Common myeloid progenitor, CD34-positive (primary cell): ENCODE measurements at places on chromosomes 2 and 18.

- no peak for DNase-seq
These were observed 13.1 kb upstream of the PLEK start for GRCh38 chr2:68351997-68352396.

- DNase-seq, result no peak
These were observed 153.4 kb downstream of the MBP start for GRCh38 chr18:76979111-76979751.

GRCh38 chr2:47309472-47309951 lies 93.4 kb upstream of the MSH2 start:
- no peak for DNase-seq

DNA sequence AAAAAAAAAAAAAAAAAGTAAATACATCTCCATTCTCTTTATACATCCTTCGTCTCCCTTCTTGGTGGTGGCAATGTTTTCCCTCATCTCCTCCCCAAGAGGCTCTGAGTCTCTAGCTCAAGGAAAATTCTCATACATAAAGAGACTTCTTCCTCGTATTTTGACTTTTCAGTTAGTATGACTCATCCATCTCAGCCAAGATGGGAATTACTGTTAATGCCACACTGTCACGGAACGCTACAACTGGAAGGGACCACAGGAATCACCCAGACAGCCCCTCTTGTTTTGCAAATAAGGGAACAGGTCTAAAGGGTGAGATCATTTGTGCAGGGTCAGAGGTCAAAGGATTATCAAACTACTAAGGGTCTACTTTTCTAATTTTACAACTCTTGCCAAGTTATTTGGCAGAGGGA lies 19.5 kb downstream of the NFE2L2 start:
- DNase-seq, result peak; percentile 63

GRCh38 chr18:79781331-79781941 lies 16.3 kb upstream of the KCNG2 start:
- DNase-seq, result no peak

GRCh38 chr18:45761512-45762114 lies 37.6 kb downstream of the SLC14A1 start:
- DNase-seq, result peak; percentile 79

- no peak for DNase-seq
These were observed 47.6 kb upstream of the STON1 start for GRCh38 chr2:48482313-48482712.

- DNase-seq, result no peak
These were observed 208.9 kb upstream of the BOD1L2 start for GRCh38 chr18:56937874-56938430.

DNA sequence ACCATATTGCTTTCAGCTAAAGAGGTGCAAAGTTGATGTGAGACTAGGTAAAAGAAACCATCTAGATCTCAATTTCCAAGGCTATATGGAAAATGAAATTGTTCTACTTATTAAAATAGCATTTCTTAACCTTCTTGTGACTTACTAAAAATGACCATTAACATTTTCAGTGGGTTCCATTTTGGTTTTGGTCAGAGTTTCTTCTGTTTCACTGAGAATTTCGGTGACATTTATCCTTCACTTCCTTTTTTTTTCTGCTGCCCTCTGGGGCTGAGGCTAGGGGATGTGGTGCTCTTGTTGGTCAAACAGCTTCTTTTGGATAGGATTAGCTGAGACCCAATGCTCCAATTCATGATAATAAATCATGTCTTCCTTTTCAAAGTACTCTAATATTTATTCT lies 44.3 kb upstream of the REL start:
- DNase-seq, result no peak

- no peak for DNase-seq
These were observed 642.7 kb downstream of the ARHGAP15 start for GRCh38 chr2:143771939-143772338.

DNA sequence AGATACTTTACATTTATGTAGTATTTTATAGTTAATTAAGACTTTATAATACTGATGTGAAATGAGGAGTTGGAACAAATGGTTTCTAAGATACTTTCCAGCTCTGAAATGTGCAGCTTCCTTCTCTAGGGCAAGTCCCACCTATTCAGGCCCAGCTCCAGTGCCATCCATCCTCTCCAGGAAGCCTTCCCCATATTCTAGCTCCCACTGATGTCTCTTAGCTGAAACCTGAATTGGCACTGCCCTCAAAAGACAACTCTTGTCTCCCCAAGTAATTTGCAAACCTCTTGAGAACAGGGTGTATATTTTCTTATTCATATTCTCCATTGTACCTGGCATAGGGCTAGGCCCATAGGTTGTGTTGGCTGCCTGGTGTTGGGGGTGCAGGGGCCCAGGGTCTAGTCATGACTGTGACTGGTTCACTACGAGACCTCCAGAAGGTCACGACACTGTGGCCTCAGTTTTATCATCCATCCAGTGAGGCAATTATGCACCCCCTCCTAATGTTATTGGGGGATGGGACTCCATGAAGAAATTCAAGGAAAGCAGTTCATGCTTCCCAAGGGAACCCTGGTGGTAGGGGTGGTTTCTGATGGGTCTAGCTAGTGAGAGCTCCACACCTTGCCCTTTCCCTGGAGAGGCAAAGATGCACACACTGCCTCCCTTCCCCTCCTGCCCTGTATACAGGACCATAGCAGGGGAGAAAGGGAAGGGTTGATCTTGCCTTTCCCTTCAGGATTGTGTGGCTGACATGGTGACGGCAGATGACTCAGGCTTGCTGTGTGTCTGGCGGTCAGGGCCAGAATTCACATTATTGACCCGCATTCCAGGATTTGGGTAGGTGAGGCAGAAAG lies 2.8 kb downstream of the WDR54 start:
- DNase-seq, result no peak

DNA sequence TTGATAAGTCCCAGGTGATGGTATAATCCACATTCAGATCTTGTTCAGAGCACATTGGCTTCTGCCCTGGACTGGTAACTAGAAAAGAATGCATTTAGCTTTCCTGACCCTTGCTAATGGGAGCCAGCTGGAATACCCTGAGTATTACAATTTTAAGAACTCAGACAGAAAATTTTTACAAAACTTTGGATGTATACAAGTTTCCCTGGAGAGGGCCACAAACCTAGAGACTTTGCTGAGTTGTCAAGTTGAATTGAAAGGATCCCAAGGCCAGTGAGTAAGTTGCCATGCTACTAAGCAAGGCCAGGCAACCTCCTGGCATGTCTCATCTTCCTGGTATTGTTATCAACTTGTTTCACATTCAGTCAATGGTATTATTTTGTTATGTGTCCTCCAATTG lies 20.0 kb upstream of the NABP1 start:
- DNase-seq, result no peak

GRCh38 chr18:62935994-62936393 lies 220.7 kb downstream of the PHLPP1 start:
- DNase-seq, result no peak

DNA sequence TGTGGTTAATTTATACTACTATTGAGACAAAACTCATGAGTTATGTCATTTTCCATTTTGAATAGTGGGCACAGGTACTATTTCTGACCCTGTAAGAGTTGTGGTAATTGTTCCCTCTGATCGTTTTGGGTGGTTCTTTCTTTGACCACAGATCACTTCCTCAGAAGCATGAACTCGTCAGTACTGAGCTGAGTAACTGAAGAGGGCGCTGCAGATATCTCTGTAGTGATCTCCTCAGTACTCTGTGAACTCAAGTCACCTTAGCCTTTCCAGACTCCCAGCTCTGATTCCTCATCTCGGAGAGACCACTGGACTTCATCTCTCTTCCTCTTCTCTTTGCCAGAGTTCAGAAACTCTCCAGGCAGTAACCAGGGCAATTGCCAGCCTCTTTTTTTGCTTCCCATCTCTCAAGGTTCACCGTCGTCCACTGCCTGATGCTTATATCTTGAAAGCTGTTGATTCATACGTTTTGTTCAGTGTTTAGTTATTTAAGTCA lies 9.4 kb upstream of the IL1RL1 start:
- DNase-seq, result peak; percentile 78

DNA sequence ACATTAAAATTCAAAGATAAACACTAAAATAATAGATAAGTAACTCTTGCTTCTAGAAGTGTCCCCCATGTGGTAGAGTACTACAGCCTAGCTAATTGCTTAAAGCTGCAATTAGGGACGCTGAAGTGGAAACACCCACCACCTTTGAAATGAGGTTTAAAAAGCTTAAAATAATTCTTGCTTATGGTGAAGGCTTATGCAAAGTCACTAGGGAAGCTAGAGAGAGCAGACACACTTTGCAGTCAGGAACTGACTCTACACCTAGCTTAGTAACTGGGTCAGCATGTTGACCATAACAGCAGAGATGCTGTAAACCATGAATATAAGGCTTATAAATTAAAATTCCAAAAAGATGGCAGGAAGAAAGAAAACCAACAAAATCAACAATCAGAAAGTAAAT lies 65.4 kb upstream of the DSG1 start:
- no peak for DNase-seq

DNA sequence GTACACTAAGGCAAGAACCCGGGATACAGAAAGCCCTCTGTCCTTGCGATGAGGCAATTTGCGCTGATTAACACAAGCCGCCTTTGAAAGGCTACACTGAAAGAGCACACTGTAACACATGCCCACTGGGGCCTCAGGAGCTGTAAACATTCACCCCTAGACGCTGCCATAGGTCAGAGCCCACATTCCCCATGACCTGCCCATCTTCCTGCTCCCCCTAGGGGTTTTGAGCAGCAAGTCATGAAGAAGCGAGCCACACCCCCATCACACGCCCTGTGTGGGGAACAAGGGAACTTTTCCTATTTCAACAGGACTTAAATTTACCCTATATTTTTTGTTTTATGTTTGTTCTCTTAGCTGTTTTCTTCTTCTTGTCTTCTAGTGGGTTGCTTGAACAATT lies 47.8 kb upstream of the SLC4A10 start:
- DNase-seq, result no peak

DNA sequence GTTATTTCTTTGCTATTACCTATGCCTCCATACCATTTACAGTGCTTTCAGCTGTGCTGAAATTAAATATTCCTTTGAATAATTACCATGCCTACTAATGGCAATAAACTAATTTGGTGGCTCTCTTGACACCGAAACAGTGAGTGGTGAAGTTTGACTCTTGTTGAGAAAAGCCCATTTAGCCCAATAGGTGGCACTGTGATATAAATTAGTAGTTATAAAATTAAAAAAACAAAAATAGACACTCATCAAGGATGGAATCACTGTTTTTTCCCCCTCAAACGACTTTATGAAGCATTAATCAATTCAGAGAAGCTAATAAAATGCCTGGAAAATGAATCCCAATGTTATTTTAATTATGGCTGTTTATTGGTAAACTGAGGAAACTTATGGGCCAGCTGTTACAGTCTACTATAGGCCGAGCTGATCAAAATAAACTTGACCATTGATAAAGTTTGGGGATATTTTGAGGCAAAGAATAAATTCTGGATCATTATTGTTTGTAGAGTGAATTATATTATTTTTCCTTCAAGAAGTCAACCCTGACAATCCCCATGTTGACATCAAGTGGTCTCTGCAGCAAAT lies 339.6 kb downstream of the TRIB2 start:
- no peak for DNase-seq

DNA sequence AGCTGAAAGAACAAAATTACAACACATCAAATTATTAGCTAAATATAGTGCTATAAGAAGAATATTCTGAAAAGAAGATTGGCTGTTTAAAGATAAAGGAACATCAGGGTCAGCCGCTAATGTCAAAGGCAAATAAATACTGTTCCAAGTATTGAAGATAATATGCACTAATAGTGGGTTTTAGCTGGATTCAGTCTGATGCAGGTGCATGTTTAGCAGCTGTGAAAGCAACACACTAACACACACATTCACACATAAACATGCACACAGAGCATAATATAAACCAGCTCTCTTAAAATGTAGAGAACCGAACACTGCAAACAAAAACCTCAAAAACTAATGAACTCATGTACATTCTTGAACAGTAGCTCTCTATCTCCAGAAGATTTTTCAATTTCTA lies 634.6 kb downstream of the ERBB4 start:
- DNase-seq, result no peak

DNA sequence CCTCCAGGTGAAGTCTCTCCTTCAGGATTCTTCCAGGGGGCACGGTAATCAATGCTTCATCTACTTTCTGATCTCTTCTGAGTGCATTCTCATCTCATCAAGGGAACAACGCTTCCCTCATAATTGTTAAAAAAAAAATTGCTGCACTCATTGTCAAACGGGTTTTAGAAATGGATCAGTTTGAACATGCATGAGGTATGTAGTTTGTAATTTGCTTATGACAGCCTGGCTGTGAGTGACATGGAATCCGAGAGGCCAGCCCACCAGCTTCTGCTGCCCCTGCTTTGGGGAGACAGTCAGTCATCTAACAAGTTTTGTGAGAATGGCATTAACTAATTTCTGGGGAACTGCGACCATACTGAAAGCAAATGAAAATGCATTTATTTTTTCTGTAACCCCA lies 791.9 kb upstream of the SOX11 start:
- DNase-seq, result no peak

DNA sequence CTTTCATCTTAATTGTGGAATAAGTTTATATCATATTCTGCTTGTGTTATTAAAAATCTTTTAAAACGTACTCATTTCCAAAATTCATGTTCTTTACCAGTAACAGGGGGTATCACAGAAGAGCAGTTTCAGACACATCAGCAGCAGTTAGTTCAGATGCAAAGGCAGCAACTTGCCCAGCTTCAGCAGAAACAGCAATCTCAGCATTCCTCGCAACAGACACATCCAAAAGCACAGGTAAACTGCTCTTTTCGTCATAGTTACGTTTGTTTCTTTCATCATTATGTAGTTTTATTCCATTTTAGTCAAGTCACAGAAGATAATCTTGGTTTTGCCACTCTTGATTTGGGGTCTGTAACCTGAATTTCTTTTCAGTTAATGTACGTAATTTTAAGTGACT lies 93.5 kb upstream of the KIF5C start:
- DNase-seq, result no peak

- DNase-seq, result no peak
These were observed 53.5 kb downstream of the ATL2 start for GRCh38 chr2:38323623-38324022.

DNA sequence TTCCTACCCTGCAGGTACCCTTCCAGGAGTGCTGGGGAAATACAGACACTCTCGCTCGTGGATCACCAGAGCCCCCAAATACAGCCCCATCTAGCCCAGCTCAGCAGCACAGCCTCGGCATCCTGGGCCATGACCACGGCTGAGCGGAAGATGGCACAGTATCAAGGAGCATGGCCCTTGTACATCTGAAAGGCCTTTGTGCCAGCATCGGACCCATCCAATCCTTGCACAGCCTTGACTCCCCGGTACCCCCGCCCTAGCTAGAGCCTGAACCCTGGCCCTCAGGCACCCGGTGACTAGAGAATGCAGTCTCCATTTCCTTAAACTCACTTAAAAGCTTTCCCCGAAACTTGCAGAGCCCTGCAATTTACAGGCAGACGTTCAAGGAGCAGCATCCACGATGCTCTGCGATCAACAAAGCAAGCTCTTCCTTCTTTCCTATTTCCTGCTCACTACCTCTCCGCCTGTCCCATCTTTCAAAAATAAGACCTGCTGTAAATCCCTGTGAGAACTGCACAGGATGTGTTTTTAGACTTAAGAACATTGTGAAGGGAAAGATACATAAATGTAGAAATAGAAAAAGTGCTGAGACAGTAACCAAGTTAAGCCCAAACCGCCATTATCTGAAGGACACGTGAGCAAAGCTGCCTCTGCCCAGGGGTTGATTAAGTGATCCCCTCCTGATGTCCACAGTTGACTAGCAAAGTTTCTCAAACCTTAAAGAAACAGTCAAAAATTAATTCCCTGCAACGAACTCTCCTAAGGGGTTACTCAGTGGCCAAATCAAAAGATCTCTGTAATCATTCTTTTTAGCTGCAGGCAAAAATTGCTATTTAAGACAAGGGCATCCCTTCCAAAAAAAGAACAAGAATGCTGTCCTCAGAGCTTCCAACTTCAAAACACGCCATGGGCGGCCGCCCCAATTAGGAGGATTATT lies 48.5 kb downstream of the ZNF516 start:
- no peak for DNase-seq
